ENCODE measurements at places on chromosomes 6 and 20.

DNA sequence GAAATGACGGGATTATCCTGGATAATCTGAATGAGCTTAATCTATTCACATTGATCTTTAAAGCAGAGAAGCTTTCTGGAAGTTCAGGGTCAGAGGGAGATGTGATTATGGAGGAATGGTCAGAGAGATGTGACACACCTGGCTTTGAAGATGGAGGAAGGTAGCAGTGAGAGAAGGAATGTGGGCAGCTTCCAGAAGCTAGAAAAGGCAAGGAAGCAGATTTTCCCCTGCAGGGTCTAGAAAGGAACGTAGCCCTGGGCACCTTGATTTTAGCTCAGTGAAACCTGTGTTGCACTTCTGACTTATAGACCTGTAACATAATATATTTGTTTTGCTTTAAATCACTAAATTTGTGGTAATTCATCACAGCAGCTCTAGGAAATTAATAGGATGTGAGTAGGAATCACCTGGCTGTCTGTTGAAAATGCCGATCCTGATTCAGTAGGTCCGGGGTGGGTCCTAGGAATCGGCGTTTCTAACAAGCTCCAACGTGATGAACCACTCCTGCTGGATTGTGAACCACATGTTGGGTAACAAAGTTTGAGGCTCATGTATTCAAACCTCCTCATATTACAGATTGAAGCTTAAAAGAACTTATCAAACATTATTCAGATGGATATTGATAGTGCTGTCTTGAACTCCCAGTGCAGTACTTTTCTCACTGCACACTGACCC is 157.0 kb downstream of the GJA1 start:
- DNase-seq: no peak

- DNase-seq: no peak
Observed at GRCh38 chr6:110214338-110214737, 34.1 kb downstream of the CDC40 start.

- no peak for DNase-seq
Observed at GRCh38 chr6:133101790-133102189, 139.4 kb upstream of the EYA4 start.

- DNase-seq: no peak
Observed at GRCh38 chr6:6834356-6835222, 246.1 kb downstream of the LY86 start.

DNA sequence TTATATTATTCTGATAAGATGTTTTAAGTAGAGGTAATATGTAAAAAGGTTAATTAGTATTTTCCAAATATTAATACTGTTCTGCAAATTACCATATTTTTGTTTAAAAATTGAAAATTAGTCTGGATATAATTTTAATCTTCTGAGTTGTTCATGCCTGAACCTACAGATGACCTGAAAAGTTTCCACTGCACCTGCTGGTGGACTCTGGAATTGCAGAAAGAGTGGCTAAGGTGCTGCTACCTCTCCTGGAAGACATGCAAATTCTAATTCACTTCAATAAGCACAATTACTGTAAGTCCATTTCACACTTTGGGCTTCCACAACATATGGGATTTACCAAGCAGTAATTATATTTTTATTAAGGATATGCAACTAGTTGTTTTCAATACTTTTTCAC is 77.7 kb upstream of the OLIG3 start:
- DNase-seq: peak; percentile 1

GRCh38 chr20:22918286-22918983 is 116.7 kb upstream of the SSTR4 start:
- DNase-seq: no peak

GRCh38 chr6:49118478-49118877 is 344.6 kb downstream of the MMUT start:
- DNase-seq: no peak

- no peak for DNase-seq
Observed at GRCh38 chr20:13425381-13426135, 204.5 kb downstream of the ISM1 start.

GRCh38 chr6:29764422-29765196 is 41.4 kb downstream of the HLA-F start:
- DNase-seq: no peak

DNA sequence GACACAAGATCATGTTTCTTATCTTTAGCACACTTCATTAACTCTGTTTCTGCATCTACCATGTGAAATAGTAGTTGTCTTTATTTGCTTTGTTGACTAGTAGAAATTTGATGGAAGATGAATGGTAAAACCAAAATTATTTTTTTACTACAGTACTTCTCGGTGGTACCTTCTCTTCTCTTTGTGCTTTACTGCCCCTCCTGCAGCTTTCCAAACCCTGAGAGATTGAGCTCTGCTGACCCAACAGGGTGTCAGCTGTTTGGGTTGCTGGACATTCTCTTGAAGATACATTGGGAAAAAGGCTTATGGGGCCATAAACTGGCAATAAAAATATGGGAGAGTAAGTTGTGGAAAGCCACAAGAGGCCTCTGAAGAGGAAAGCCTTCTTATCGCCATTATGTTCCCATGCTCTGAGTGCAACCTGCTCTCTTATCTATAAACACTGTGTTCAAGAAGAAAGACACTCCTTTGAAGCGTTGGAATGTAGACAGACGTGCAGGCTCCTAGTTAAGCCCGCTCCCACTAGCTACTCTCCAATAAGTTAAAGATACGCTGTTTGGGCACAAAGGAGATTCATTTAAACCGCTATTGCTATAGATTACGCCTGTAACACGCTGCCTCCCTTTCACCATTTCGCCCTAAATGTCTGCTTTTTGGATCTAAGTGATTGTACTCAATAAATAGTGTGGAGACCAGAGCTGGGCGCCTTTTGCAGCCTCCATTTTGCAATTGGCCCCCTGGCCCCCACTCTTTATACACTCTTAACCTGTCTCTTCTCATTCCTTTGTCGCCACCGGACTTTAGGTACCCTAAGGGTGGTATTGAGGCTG is 60.1 kb upstream of the PRSS16 start:
- DNase-seq: no peak

GRCh38 chr6:165913676-165914570 is 250.9 kb upstream of the PDE10A start:
- no peak for DNase-seq

GRCh38 chr6:152981989-152982903 is 595 bp downstream of the FBXO5 start:
- DNase-seq: no peak

DNA sequence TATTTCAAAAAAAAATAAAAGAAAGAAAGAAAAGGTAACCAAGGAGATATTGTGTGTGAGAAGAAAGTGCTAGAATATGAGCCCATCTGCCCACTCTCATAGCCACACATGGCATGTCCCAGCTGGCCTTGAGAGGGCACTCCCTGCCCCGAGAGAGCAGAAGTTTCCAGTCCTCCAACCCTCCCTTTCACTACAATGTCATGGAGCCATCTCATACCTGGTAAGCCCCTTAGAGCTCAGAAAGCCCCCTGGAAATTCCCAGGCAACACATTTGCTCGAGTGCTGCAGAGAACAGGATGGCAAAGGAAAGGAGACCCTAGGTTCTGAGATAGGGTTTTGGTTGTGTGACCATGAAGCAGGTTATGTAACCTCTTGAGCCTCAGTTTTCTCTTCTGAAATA is 75.8 kb upstream of the RIN2 start:
- no peak for DNase-seq

GRCh38 chr6:12761376-12762115 is 45.0 kb downstream of the PHACTR1 start:
- peak; percentile 85 for DNase-seq

DNA sequence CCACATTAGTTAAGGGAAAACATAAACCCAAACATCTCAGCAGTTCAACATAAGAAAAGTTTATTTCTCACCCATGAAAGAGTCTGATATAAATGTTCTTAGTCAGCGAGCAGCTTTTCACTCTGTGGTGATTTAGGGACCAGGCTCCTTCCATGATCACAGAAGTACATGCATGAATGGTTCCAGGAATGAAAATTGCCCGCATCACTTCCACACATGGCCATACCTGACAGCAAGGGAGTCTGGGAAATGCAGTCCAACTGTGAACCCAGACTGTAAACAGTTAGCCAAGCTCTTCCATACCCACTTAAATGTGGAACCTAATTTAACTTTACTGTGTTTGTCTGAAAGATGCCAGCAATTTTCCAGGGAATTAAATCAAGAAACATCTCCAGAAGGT is 353.9 kb downstream of the HACE1 start:
- DNase-seq: no peak

DNA sequence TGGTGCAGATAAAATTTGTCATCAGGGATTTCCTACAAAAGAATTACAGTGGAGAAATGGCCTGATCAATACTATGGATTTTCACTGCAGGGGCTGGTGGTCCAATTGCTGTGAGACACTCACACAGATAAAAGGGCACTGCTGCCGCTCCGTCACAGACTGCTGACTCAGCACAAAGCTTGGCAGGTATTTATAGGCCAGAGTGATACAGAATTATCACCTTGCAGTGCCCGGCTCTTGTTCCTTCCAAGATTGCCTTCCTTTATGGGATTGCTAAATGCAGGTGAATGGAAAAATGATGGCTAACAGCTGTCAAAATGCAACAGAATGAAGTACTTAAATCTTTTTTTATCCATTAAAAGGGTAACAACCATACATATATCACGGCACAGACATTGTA is 247.8 kb upstream of the ZFP64 start:
- DNase-seq: no peak

- DNase-seq: no peak
Observed at GRCh38 chr6:166278579-166279392, 29.4 kb downstream of the PRR18 start.
